ENCODE measurements at places on chromosomes 7 and 10.
A peak's percentile ranks its signal among the peaks of the same experiment; 100 is the strongest.

- no peaks in the 10 kb centered on the region for H3K27me3 ChIP-seq
- H3K4me3 ChIP-seq, result no peak overlapping the region
- no peak overlapping the region for H3K27ac ChIP-seq
- no peak for DNase-seq
These were observed 625.3 kb downstream of the CNTNAP2 start for GRCh38 chr7:146741911-146742310.

DNA sequence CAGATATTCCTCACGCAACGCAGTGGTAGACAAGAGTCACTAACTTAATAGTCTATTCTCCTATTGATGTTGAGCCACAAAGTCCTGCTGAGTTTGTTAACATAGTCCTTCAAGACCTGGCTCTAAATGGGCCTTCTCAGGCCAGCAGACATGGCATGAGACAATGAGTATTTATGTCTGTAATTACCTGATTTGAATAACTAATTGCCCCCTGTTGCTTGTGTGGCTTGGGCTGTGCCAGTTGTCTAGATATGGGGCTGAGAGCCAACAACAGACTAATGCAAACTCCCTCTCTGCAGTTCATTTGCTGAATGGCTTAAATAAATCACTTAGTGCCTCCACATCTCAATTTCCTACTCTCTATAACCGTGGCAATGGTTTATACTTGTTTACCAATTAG is 65.5 kb upstream of the VWC2 start:
- H3K36me3 ChIP-seq, result no peaks in the 10 kb centered on the region
- H3K4me1 ChIP-seq, result no peaks in the 10 kb centered on the region
- H3K27me3 ChIP-seq, result no peaks in the 10 kb centered on the region
- no peak for DNase-seq
- H3K4me3 ChIP-seq, result no peak overlapping the region

- no peaks in the 10 kb centered on the region for H3K27me3 ChIP-seq
- no peaks in the 10 kb centered on the region for H3K4me1 ChIP-seq
- H3K4me3 ChIP-seq, result no peak overlapping the region
These were observed 121.3 kb downstream of the MPP7 start for GRCh38 chr10:28181478-28182096.

DNA sequence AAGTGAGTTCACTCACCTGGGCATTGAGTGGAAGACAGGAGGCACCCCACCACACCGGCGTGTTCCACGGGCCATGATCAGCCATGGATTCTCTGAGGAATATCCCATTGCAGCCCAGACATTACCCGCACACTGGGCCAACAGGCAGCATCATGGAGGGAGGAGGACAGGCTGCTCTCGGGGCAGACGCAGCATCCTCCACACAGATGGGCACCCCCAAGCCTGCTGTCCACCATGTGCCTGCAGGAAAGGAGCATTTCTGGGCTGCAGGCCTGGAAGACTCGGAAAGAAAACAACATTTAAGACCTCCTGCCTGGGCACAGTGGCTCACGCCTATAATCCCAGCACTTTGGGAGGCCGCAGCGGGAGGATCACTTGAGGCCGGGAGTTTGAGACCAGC is 71.0 kb upstream of the SH2B2 start:
- H3K36me3 ChIP-seq, result no peaks in the 10 kb centered on the region
- no peak overlapping the region for H3K27ac ChIP-seq
- H3K27me3 ChIP-seq, result no peaks in the 10 kb centered on the region
- H3K4me1 ChIP-seq, result no peaks in the 10 kb centered on the region
- H3K4me3 ChIP-seq, result no peak overlapping the region

GRCh38 chr10:536371-536925 is 153.0 kb downstream of the DIP2C start:
- no peaks in the 10 kb centered on the region for H3K27me3 ChIP-seq
- no peak overlapping the region for H3K4me3 ChIP-seq
- H3K27ac ChIP-seq, result no peak overlapping the region

- no peak for DNase-seq
- H3K36me3 ChIP-seq, result no peaks in the 10 kb centered on the region
- H3K27ac ChIP-seq, result no peak overlapping the region
- no peaks in the 10 kb centered on the region for H3K4me1 ChIP-seq
- H3K4me3 ChIP-seq, result no peak overlapping the region
These were observed 30.0 kb downstream of the ELFN1 start for GRCh38 chr7:1700086-1700485.

- no peaks in the 10 kb centered on the region for H3K27me3 ChIP-seq
- H3K4me3 ChIP-seq, result no peak overlapping the region
- H3K4me1 ChIP-seq, result no peaks in the 10 kb centered on the region
- no peak for DNase-seq
- H3K36me3 ChIP-seq, result no peaks in the 10 kb centered on the region
- no peak overlapping the region for H3K27ac ChIP-seq
These were observed 191.4 kb downstream of the AGMO start for GRCh38 chr7:15370441-15370840.

GRCh38 chr7:130872756-130873448 is 138.9 kb upstream of the KLF14 start:
- H3K4me1 ChIP-seq, result no peaks in the 10 kb centered on the region
- DNase-seq, result no peak
- H3K27me3 ChIP-seq, result no peaks in the 10 kb centered on the region
- H3K4me3 ChIP-seq, result no peak overlapping the region

- no peak overlapping the region for H3K4me3 ChIP-seq
- no peak for DNase-seq
- H3K27me3 ChIP-seq, result no peaks in the 10 kb centered on the region
- no peaks in the 10 kb centered on the region for H3K4me1 ChIP-seq
- H3K27ac ChIP-seq, result no peak overlapping the region
These were observed 89.6 kb upstream of the ZNF804B start for GRCh38 chr7:88669913-88670312.

DNA sequence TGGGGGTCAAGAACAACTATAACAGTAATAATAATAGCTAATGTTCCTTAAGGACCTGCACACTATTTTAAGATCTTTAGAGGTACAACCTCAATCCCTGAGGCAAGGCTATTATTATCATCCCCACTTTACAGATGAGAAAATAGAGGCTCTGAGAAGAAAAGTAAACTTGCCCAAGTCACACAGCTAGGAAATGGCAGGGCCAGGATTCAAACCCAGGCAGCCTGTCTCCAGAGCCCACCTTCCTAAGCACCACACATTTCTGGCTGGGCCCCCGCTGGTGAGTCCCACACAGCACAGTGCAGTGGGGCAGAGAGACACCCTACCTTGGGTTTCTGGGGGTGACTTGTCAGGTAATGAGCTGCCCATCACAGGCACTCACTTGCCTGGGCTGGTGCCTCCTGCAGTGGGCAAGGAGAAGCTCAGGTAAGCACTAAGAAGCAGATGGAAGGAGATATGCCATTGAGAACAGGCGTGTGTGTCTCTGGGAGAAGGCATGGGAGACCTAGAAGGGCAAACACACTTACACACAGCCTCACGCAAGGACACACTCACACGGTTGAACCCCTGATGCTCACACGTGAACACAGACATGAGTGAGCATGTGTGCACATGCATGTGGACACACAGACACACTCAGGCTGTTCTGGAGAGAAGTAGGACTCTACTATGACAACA is 104.4 kb upstream of the ZMIZ1 start:
- H3K4me3 ChIP-seq, result no peak overlapping the region
- DNase-seq, result no peak
- no peaks in the 10 kb centered on the region for H3K4me1 ChIP-seq
- H3K27me3 ChIP-seq, result no peaks in the 10 kb centered on the region

- H3K27ac ChIP-seq, result no peak overlapping the region
- no peak overlapping the region for H3K4me3 ChIP-seq
- H3K4me1 ChIP-seq, result no peaks in the 10 kb centered on the region
- no peaks in the 10 kb centered on the region for H3K36me3 ChIP-seq
These were observed 61.9 kb upstream of the CACUL1 start for GRCh38 chr10:118816471-118817168.

- H3K36me3 ChIP-seq, result no peaks in the 10 kb centered on the region
- no peak overlapping the region for H3K4me3 ChIP-seq
- DNase-seq, result no peak
- H3K27me3 ChIP-seq, result no peaks in the 10 kb centered on the region
These were observed 11.5 kb downstream of the GLCCI1 start for GRCh38 chr7:7980134-7980533.

GRCh38 chr7:151508991-151509390 is 10.7 kb downstream of the RHEB start:
- no peaks in the 10 kb centered on the region for H3K36me3 ChIP-seq
- no peak for DNase-seq
- H3K4me3 ChIP-seq, result no peak overlapping the region
- no peaks in the 10 kb centered on the region for H3K27me3 ChIP-seq
- no peak overlapping the region for H3K27ac ChIP-seq

- H3K4me3 ChIP-seq, result no peak overlapping the region
- H3K27me3 ChIP-seq, result no peaks in the 10 kb centered on the region
- no peak overlapping the region for H3K27ac ChIP-seq
- no peak for DNase-seq
These were observed 3.1 kb downstream of the GPER1 start for GRCh38 chr7:1090686-1091643.

DNA sequence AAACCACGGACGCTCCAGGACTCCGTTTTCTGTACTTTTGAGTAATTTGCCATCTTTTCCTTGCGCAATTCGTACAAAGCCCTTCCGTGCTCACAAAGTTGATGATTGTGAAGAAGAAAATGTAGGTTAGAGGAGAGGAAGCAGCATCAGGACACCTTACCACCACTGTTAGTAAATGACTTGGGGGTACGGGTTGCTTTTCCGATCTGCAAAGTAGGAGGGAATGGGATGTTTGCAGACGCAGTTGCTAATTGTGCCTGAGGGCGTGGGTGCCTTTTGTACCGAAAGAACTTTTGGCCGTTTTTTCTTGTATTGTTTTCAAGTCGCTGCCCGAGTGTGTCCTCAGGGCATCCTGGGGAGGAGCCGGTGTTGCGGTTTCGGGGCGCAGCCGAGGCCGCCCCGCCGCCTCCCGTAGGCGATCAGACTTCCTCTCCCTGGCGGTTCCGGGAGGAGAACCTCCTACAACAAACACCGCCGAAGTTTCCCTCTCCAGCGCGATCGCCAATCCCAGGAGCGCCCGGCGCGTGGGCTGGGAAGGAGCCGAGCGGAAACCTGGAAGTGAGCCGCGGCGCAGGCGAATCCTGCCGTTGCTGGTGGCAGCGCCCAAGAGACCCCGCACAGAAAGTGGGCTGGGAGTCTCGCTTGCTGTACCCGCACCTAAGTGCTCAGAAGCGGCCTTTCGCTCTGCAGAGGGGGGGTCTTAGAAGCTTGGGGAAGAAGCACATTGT is 1.0 kb downstream of the PRR15 start:
- peak; percentile 76 for DNase-seq
- H3K4me1 ChIP-seq, result no peaks in the 10 kb centered on the region
- no peaks in the 10 kb centered on the region for H3K36me3 ChIP-seq

- H3K4me1 ChIP-seq, result no peaks in the 10 kb centered on the region
- no peak for DNase-seq
- no peaks in the 10 kb centered on the region for H3K27me3 ChIP-seq
- no peaks in the 10 kb centered on the region for H3K36me3 ChIP-seq
These were observed 76.2 kb upstream of the TMEM168 start for GRCh38 chr7:112866424-112866823.

DNA sequence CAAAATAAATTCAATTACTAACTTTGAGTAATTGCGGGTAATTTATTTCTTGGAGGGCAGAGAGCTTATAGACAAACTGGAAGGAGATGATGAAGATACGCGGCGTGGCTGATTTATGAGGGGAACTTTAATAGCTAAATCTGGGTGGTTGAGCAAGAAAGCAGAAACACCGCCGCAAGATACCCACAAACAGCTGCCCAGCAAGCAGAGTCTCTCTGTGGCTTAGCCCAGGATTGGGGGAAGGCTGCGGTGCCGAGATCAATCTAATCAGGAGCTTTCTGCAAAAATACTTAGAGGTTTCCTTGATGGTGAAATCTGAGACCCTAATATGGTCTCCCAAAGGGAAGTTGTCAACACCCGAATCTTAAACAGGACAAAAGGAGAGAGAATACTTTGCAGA is 94.9 kb upstream of the MGMT start:
- no peak overlapping the region for H3K27ac ChIP-seq
- no peaks in the 10 kb centered on the region for H3K36me3 ChIP-seq
- H3K4me1 ChIP-seq, result no peaks in the 10 kb centered on the region

GRCh38 chr7:115552766-115553165 is 477.8 kb downstream of the TFEC start:
- DNase-seq, result no peak
- no peak overlapping the region for H3K27ac ChIP-seq
- no peaks in the 10 kb centered on the region for H3K36me3 ChIP-seq
- no peak overlapping the region for H3K4me3 ChIP-seq
